ENCODE measurements at places on chromosomes 4 and X. TPM values are rescaled to one million over a fixed set of nuclear protein-coding genes. Genes with fewer than 3 reads are reported as not detected.

Gene NLGN4X
- 0.34 TPM for total RNA-seq

Gene CSAG2
- total RNA-seq: not detected

Gene LANCL3
- total RNA-seq: 0.51 TPM

Gene NXF3
- total RNA-seq: not detected

Gene RIBC1
- total RNA-seq: 1.0 TPM

Gene WDFY3
- 145 TPM for total RNA-seq

Gene TASL
- not detected for total RNA-seq

Gene DGKK
- not detected for total RNA-seq

Gene LONRF3
- total RNA-seq: 25.2 TPM

Gene MAGEC2
- not detected for total RNA-seq

Gene LRCH2
- total RNA-seq: 12.6 TPM

Gene C4orf51
- total RNA-seq: not detected

Gene XAGE1B
- total RNA-seq: not detected

Gene MAGEB17
- not detected for total RNA-seq

Gene PIR
- total RNA-seq: 165 TPM

Gene FAM241A
- 19.2 TPM for total RNA-seq

Gene CWH43
- total RNA-seq: not detected

Gene NAP1L3
- 0.88 TPM for total RNA-seq

Gene SPANXC
- total RNA-seq: not detected

Gene HPF1
- total RNA-seq: 23.0 TPM

Gene C4orf50
- total RNA-seq: under 0.01 TPM

Gene NEIL3
- 2.4 TPM for total RNA-seq

Gene BEND4
- 0.23 TPM for total RNA-seq

Gene PRSS12
- total RNA-seq: 0.17 TPM

Gene ARHGAP36
- total RNA-seq: not detected

Gene KDR
- total RNA-seq: 321 TPM

Gene GLRA2
- not detected for total RNA-seq

Data from dermis blood vessel endothelial cell (primary cell).